T47D (cell line): ENCODE measurements at places on chromosomes 16 and 17.

- DNase-seq = no peak
These were observed 53.6 kb upstream of the ANKFN1 start for GRCh38 chr17:56099649-56100048.

- DNase-seq = no peak
These were observed 8.6 kb downstream of the KDM6B start for GRCh38 chr17:7842380-7843256.

GRCh38 chr16:31301708-31302400 is 42.1 kb downstream of the ITGAM start:
- peak; percentile 18 for DNase-seq

- DNase-seq = no peak
These were observed 44.3 kb downstream of the SLC6A2 start for GRCh38 chr16:55700067-55700466.

DNA sequence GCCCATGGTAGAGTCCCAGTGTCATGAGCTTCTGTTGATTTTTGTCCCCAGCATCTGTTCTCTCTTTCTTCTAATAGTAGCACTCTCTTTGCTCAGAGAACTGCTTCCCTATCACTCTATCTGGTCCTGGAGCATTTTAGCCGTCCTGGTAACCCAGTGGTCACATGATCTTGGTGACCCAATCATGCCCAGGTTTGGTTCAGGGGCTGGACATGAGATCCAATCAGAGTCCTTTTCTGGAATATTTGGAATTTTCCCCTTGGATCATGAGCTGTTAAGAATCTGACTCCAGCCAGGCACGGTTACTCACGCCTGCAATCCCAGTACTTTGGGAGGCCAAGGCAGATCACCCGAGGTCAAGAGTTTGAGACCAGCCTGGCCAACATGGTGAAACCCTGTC is 197.0 kb downstream of the RAB11FIP4 start:
- DNase-seq = no peak

DNA sequence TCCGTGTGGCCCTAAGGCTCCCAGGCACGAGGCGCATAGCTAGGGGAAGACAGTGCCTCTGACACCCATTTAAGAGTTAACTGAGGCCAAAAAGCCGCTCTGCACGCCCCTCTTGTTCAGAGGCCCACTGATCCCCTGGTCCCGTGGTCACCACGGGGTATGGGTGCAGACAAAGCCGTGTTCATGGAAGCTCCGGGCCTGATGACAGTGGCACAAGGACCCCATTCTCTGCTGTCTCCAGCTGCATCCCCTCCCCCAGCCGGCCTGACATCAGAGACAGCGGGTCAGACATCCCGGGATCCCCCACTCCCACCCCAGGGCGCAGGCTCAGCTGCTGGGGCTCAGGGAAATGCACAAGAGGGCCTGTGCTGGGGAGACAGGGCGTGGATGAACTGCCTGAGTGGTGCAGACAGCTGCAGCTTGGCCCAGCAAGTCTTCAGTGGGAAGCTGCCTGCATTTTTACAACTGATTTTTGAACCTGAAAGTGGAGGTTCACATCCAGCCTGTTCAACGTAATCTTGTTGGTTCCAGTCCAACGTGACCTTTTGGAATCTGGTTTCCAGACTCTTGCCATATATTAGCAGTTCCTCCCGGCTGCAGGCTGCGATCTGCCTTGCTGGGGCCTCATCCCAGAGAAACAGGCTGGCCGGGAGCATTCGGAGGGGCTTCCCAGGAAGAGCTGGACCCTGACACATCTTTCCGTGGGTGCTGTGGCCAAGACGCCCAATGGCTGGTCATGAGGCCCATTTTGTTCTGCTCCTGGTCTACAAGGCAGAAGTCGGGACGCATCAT is 9.7 kb upstream of the BAHCC1 start:
- DNase-seq = no peak

- no peak for DNase-seq
These were observed 19.1 kb downstream of the PDP2 start for GRCh38 chr16:66899310-66899944.

DNA sequence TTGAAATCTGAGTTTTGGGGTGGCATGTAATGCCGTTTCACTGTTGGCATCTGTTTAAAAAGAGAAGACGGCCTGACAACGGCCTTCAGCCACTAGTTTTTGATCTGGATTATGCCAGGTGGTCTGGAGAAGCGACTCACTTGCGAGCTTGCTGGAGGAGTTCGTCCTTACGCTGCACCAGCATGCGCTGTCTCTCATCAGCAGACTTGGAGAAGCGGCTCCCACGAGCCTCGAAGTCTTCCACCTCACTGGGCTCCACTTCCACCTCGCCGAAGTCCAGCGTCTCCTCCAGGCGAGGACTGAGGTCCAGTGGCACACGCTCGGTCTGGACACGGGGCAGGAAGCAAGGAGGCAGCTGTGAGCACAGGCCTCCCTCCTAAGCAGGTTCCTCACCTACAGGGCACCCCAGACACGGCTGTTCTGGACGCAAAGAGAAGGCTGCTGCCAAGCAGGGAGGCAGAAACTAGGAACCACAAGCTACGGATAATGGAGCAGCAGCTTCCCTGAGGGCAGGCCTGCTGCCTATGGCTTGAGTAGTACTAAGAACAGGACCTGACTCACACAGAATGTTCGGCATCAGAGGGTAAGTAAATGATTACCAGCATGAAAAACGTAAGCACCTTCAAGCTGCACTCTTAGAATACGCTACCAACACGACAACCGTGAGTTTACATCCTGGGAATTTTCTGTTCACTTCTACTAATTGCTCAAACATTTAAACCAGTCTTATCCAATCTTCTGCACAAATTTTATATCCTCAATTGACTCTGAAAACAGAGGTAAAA is 61.4 kb downstream of the AMFR start:
- no peak for DNase-seq

GRCh38 chr16:15518381-15519351 is 84.3 kb downstream of the BMERB1 start:
- no peak for DNase-seq

DNA sequence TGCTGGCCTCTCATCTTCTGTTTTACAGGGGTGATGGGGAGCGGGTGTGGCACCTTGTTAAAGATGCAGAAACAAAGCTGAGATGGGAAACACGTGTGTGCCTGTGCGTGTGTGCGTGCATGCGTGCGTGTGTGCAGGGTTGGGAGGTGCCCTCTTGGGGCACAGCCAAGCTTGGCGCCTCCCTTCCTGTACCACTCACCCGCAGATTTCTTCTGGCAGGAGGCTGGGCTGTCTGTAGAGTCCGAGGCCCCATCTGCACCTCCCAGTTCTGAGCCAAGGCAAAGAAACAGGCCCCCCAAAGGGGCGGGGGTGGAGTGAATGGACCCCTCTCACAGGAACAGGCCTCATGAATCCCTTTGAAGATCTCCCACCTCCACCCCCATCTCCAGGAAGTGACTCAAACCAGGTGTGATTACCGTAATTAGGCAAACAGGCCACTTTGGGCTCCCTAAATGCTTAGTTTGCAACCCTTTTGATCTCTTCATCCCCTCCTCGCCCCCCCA is 20.9 kb downstream of the TNS4 start:
- DNase-seq = no peak

DNA sequence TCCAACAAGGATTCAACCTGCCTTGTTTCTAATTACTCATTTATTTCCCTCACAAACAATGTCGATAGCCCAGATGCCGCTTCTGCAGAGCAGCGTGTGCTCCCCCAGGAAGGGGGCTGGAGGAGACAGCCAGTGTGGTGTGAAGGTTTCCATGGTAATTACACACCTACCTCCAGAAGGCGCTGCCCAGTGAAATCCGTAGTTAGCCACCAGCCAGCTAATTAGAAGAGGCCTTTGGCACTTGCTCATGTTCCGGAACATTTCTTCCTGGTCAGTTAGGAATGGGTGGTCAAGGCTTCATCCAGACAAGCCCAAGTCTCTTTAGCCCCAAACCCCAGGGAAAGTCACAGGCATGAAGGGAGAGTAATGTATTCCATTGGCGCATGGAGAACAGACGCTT is 342.5 kb upstream of the C16orf82 start:
- no peak for DNase-seq
